Activated T-cell treated with anti-CD3 and anti-CD28 coated beads for 1 hour (primary cell): ENCODE measurements at places on chromosomes 3 and 15.
A peak's percentile ranks its signal among the peaks of the same experiment; 100 is the strongest.

GRCh38 chr3:89246326-89246725 is 138.9 kb downstream of the EPHA3 start:
- no peak for DNase-seq

DNA sequence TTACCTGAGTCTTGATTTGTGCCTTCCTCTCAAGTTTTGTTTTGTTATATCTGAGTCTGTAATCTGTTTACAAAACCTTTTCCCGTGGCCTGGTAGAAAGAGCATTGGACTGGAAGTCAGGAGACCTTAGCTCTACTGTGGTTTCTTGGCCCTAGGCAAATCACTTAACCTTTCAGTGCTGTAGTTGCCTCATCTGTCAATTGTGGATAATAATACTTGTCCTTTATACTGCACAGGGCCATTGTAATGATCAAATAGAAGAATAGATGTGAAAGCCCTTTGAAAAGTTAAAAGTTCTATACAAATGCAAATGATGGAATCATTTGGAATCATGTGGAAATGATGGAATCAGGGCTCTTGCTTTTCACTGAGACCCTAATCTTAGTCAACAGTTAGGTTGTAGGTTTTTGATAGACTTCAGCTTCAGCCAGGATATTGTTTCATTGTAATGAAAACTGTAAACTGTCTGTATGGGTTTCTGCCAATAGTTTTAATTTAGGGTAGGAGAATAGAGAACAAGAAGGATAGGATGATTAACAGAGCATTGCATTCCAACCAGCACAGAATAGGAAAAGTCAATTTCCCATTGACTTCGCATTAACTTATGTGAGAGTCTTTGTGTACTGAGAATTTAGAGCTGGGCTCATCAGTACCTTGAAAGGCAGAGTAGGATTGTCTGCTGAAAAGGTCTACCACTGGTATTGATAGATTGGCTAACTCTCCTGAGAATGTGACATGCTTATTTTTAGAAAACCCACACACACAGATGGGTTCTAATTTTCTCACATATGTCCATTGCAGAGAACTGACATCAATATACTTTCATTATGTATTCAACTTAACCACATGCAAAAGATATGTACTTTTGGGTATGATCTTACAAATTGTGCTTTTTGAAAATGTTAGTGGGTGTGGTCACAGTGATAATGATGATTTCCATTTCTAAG is 21.8 kb downstream of the MAP2K5 start:
- DNase-seq = no peak

DNA sequence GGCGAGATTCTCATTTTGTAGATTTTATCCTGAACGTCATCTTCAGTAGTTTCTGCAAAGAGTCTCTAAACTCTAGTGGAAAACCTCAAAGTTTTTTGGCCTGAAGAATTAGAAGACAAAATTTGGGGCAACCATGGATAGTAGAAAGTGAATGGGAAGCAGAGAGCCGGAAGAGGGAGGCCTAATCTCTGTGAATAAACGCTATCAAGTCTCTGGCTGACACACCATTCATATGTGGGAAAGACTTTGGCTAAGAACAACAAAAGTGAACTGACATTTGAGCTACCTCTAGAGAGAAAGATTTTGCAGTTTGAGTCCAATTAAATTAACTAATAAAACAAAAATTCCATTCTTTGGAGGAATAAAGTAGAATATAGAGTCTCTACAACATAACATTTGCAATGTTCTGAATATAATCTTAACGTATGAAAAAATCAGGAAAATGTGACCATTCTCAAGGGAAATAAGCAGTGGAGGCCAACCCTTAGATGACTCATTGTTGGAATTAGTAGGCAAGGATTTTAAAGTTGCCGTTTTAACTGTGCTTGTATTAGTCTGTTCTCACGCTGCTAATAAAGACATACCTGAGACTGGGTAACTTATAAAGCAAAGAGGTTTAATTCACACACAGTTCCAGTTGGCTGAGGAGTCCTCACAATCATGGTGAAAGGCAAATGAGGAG is 184.6 kb downstream of the C3orf38 start:
- DNase-seq = no peak

GRCh38 chr15:91562698-91563097 is 290.8 kb upstream of the SLCO3A1 start:
- DNase-seq = no peak

DNA sequence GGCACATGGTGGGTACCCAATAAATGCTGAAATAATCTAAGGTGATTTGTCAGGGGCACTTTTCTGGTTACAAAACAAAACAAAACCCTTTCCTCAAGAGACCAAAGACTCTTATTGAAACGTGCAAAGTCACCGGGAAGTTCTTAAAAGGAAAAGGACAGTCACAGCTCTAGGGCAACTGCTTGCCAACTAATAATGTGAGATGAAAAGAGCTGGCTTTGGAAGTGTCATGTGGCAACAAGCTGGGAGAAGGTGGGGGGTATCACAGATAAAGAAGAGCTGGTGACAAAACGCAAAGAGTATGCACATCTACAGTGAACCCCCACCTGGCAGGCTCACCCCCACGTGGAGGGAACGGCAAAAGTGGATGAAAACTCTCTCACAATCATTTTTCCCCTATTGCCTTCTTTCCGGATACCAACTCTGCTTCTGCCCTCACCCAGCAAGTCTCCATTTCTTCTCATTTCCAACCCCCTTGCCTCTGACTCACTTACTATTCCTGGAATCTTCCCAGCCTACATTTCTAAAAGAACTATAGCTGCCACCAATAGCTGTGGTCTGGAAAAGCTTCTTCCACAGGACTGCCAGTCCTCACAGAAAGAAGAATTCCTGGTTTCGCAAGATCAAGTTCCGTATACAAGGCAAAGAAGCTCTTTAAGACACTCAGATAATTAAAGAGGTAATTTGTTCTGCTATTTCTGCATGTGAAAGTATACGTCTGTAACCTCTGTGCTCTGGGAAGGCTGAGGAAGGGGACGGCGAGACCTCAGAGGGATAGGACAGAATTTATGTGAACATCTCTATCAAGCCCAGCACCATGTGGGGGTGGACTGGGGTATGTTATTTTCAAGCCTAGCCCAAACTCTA is 21.8 kb upstream of the ANPEP start:
- DNase-seq = no peak

- no peak for DNase-seq
Measured at GRCh38 chr3:82942041-82942440, 1180.6 kb upstream of the GBE1 start.

DNA sequence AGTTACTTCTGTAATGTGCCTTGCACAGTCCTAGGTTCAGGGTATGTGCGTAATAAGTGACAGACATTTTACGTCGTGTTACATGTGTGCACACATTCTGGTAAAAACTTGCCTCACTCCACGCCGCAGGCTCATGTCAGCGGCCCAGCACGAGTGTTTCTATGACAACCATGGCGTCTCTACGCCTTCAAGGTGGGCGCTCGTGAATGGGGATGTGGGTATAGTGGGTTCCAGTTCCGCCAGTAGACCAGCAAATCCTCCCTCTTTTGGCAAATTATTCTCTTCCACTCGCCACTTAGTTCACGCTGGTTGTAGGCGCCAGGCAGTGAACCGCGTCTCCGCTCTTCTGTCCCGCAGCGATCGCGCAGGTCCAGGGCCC is 40.3 kb downstream of the CHST14 start:
- no peak for DNase-seq

GRCh38 chr3:124684459-124684858 is 45.8 kb upstream of the UMPS start:
- DNase-seq = no peak

- DNase-seq = peak; percentile 30
Measured at GRCh38 chr3:155744010-155744625, 753 bp downstream of the PLCH1 start.

GRCh38 chr3:66023738-66024385 is 14.9 kb downstream of the MAGI1 start:
- DNase-seq = no peak

DNA sequence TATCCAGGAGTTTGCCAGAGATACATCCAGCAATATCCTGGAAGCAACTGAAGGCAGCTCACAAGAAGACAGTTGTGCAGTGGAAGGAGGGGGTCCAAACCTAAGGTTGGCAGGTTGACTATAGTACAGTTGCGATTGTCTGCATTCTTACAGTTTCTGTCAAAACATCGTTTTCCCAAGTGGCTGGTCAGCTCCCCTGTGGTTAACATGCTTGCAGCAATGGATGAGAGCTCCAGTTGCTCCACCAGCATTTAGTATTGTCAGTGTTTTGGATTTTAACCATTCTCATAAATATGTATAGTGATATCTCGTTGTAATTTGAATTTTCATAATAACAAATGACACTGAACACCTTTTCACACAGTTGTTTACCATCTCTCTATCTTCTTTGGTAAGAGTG is 31.5 kb downstream of the KLF13 start:
- no peak for DNase-seq

DNA sequence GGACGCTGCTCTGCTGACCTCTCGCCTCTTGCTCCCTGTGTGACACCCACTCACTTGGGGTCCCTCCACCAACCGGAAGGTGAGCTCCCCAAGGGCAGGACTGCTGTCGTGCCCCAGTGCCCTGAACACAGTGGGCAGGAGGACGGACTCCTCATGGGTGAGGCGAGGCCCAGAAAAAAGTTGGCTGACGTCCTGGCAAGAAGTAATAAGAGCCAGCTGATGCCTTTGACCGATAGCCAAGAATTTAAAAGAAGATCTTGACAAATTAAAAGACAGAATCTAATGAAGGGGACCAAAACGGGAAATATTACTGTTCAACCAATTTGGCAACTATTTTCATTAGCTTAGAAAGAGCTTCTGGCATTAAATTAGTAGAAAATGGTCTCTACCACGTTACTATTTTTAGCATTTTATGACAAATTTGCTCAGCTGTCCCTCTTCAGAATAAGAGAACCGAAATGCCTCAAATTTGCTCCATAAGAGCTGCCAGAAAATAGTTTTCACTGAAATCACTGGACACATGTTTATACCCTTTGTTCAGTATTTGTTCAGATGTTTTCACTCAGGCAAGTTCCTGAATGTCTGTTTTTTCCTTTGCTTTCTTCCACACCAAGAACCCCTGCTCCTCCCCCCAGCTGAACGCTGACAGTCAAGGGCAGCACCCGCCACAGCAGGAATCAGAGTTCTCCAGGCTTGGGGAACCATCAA is 60.5 kb downstream of the XXYLT1 start:
- DNase-seq = no peak

DNA sequence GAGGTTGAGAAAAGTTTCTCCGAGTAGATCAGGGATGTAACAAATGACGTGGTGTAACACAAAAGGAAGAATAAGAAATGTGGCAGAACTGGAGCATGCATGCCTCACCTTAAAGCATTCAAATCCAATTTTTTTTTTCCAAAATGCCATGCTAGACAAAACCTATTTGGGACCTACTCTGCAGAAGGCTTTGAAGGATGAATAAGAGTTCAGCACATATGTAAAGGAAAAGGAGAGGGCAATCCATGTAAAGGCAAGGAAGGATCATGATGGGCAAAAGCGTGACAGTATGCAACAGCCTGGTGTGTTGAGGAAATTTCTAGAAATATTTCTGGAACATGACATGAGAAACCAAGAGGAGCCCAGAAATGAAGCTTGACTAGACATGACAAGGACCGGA is 116.4 kb downstream of the OXNAD1 start:
- no peak for DNase-seq

GRCh38 chr3:143604402-143605185 is 243.7 kb downstream of the SLC9A9 start:
- DNase-seq = no peak

DNA sequence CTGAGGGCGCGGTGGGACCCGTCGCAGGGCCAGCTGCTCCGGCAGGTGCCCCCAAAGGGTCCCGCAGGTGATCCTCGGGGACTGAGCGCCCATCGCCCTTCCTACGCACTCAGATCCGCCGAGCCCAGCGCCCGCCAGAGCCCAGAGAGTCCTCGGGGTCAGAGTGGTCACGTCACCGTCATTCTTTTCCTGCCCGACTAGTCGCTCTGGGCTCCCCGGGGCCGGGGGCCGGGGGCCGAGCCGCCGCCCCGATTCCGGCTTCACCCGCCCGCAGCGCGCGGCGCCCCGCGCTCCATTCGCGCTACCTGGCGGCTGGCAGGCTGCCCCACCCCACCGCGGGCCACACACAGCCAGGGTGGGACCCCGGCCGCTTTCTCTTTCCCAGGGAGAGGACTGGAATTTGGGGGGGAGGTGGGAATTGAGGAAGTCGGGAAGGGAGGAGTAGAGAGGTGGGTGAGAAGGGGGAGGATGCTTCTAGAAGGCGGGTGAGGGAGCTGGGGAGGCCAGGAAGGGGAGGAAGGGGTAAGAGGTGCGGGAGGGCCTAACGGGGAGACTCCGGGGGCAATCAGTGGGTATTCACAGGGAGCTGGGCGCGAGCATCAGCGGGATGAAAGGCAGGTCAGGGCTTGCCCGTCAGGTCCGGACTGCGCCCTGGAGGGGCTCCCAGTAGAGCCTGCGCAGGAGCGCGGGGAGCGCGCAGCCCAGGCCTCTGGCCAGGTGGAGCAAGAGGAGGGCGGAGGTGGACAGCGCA is 36.1 kb upstream of the EPHB3 start:
- DNase-seq = no peak

DNA sequence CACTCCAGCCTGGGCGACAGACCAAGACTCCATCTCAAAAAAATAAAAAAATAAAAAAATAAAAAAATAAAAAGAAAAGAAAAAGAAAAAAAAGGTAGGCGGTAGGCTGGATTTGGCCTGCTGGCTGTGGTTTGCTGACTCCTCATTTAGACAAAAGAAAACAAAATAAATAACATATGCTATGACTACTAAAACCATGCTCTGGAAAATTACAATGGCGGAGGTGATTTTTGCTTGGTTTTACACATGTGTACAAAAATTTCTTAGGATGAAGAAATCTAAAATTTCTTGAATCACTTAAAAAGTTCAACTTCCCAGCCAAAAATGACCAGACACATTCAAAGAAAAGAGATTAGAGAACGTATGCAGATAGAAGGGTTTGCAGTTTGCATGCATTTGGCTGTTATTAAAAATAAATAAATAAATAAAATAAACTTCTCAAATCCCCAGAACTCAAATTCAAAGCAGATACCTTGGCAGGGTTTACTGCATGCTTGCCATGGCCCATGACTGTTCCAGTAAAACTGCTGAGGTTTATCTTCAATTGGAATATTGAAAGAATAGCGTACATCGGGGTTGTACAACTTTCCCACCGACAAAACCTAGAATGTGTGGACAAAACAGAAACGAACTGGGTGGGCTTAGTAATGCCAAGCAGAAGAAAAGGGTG is 65.9 kb downstream of the ADAMTS9 start:
- DNase-seq = no peak

DNA sequence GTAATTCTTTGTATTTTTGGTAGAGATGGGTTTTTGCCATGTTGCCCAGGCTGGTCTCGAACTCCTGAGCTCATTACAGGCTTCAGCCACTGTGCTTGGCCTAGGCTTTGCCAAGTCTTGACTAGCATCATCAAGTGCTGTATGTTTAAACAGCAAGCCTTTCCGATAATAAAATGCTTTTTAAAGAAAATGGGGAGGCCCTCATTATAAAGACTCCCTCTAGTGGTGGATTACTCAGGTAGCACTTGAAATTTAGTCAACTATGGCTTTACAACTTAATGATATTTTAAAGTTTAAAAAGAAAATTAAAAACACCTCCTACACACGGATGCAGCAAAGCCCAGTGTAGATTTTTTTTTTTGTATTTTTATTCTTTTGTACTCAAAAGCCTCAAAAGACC is 213.6 kb downstream of the GAP43 start:
- no peak for DNase-seq

- no peak for DNase-seq
Measured at GRCh38 chr3:188152660-188153436, 1.1 kb upstream of the LPP start.
